ENCODE measurements at places on chromosomes 4 and X.

DNA sequence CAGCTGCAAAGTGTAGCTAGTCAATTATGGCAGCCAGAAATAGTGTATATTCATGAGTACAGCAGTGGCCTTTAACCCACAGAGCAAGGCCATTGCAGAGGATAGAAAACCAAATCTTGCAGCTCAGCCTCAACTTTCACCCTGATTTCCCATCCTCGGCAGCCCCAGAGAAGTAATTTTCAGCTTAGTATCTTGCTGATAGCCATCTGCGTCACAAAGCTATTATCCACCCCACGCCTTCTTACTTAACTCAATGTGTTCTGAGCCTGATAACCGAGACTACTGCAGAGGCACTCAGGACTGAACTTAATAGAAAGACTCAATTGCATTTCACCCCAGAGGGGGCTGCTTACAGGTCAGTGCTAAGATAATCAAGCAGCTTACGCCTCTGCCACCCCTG lies 174.5 kb upstream of the MAOA start:
- no peak for DNase-seq

GRCh38 chr4:184775854-184776555 lies 42.1 kb upstream of the CENPU start:
- DNase-seq, result no peak

DNA sequence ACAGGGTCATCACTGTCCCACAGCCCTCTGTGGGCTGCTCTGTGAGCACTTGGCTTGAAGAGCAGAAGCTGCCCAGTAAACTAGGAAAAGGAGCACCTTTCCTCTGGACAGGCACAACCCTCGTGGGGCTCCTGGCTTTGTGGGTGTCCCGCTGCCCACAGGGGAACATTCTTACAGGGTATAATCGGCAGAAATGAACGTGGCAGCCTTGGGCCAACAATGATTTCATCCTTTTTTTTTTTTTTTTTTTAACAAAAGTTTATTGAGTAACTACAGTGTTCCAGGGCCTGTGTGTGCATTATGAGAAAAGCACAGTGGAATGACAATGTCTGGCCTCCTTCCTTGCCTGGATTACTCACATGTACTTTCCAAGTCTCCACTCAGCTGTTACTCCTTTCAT lies 197.2 kb downstream of the PDGFC start:
- DNase-seq, result no peak

GRCh38 chr4:74235135-74235534 lies 73.1 kb upstream of the EPGN start:
- no peak for DNase-seq

DNA sequence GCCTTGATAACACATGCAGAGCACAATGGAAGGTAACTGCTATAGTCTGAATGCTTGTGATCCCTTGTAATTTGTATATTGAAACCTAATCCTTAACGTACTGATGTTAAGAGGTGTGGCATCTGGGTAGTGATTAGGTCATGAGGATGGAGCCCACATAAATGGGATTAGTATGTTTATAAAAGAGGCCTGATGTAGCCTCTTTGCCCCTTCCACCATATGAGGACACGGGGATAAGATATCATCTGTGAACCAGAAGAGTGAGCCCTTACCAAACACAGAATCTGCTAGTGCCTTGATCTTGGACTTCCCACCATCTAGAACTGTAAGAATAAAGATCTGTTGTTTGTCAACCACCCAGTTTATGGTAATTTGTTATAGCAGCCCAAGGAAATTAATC lies 1074.2 kb upstream of the INTU start:
- no peak for DNase-seq

GRCh38 chrX:115894087-115894486 lies 276.5 kb upstream of the AGTR2 start:
- no peak for DNase-seq

DNA sequence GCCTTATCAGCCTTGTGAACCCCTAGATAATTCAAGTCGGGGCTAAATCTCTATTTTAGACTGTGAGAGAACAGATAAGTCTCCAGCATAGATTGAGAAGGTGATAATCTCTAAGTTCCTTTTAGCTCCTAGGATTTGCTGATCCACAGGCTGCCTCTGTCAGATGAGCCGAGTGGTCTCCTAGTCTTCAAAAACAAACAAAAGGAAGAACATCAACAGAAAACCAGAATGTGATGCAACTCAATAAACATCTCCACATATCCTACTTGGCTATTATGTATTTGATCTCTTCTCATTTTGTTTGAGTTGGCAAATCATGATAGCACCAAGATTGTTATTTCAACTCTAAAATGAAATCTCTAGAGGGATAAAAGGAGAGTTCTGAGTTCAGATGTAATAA lies 88.4 kb upstream of the SLC7A11 start:
- DNase-seq, result no peak

DNA sequence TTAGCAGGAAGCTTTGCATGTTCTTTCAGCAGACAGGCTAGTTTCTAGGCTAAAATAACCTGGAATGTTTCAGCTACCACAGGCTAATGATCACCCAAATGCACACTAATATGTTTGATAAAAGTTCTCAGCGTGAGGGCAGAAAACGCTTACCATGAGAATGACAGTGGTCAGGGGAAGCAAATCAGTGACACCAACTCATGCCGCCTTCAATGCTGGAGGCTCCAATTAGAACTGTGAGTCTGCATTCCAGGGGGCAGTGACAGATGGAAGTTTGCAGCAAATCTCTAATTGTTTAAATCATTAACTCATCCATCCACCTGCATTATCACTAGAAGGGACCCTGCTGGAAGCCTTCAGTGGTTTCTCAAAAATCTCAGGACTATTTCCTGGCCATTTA lies 43.2 kb downstream of the ANOS1 start:
- DNase-seq, result no peak

DNA sequence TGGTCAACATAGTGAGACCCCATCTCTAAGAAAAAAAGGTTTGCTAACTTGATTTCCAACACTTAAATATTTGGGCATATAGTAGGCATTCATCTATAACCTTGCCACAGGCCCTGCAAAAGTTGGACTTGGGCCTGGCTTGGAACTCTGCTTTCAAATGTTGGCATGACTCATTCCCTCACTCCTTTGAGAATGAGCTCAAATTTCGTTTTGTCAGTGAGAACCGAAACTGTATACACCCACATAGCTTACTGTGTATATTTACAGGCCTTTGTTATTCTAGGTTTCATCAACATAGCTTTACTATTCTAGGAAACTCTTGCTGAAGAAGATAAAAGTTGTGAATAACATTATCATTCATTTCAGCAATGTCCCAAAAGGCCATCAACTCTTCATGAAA lies 88.7 kb upstream of the ELOVL6 start:
- DNase-seq, result no peak

DNA sequence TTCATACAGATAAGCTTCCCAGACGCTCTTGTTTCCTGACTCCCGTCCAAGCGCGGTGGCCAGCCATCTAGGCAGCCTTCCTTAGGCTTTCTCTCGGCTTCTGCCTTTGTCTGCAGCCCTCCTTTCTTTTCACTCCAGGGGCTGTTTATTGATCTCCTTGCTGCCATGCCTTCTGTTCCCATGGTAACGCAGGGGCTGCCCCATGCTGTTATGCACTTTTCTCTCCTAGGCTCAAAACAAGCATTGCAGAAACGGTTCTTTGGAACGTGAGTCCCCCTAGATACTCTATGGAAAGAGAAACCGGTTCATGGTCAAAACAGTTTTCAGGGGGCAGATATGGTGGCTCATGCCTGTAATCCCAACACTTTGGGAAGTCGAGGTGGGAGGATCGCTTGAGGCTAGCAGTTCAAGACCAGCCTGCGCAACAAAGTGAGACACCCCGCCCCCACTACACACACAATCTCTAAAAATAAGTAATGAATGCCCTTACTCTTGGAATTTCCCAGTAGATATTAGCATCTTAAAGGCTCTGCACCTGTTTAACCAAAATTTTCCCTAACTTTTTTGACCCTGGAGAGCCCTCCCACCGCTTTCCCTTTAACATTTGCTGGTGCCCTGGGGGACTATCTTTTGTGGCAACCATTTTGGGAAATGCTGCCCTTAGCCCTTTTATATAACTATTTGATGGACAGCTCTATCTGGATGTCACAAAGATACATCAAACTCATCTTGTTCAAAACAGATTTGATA lies 53.9 kb upstream of the ZNF157 start:
- DNase-seq, result peak; percentile 7

GRCh38 chr4:10180927-10181744 lies 64.5 kb upstream of the WDR1 start:
- DNase-seq, result no peak

DNA sequence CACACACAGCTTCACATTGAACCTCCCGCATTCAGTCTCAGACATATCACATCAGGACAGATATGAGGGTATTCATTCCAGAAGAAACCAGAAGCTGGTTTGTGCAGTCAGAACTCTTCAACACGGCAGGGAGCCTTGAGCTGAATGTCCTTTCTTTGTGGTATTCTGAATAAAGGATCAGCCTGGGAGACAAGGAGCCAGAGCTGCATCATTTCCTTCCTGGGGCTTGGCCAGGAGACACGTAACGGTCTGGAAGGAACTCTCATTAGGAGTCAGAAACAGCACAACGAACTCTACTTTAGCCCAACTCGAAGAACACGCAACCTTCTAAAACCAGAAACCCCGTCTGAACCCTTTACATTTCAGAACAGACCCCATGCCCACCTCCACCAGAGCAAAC lies 46.4 kb downstream of the KDR start:
- no peak for DNase-seq

DNA sequence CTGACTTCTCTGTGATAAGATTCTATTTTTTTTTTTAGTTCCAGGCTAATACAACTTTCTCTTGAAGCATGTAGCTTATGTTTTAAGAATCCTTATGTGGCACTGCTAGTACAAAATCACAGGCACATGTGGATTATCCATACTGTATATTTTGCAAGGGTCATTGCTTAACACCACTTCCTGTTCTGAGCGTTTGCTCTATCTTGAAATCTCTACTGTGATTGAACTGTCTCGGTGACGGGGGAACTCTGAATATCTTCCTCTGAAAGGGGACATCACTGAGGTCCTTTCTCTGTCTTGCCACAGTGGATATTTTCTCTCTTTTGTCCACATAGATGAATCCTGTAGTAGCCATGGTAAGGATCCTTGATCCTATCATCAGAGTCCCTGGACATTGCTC lies 2.1 kb upstream of the WFS1 start:
- DNase-seq, result no peak

GRCh38 chr4:181476508-181476890 lies 766.7 kb upstream of the TENM3 start:
- DNase-seq, result no peak

DNA sequence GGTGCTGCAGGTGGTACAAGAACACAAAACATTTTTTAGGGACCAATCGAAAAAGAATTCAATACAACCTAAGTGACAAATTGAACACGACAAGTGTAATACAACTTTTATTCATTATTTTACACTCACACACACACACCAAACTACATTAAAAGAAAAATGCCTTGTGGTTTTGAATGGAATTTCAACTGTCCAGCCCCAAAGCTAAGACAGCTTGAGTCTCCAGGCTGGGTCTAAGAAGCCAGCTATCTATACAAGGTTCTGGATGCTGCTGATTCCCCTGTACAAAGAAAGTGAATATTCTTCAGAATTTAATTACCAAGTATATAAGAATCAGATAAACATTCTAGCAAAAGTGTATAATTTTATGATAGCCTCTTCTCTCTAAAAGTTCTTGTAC lies 118.2 kb downstream of the PPP3CA start:
- no peak for DNase-seq

DNA sequence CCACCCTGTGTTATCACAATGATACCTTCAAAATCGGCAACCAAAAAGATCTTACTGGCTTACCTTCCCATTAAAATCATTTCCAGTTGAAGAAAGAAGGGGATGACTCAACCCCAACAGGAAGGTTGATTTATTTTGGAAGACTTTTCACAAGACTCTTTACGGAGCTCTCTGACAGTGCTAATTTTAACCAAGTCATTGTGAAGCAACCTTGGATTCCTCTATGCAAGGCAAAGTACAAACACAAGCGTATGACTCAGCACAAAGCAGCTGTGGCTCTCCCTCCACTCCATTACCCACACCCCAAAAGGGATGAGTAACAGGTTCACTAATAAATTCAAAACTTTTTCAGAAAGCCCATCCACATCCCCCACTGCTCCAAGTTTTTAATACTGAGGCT lies 213.8 kb upstream of the FGF13 start:
- DNase-seq, result no peak

DNA sequence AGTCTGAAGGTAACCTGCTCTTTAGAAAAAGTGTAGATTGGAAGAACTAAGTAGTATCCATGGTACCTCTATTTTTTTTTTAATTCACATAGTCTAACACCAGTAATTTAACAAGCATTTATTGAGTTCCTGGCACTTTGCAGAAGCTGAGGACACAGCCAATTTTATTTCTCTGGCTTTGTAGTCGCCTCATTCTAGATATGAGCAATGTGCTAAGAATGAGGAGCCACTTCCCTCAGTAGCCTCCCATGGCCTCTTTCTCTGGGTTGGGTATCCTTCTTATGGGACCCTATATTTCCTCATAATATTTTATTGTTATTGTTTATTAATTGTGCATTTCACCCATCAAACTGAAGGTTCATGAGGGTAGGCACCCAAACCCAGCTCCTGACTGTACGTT lies 67.6 kb downstream of the ENPEP start:
- DNase-seq, result no peak

GRCh38 chrX:118528071-118528737 lies 32.6 kb downstream of the DOCK11 start:
- DNase-seq, result no peak

- DNase-seq, result no peak
These were observed 33.8 kb upstream of the EGFL6 start for GRCh38 chrX:13535376-13536165.
